Epithelial cell of proximal tubule (primary cell): ENCODE measurements at places on chromosomes 2 and 18. TPM values are rescaled to one million over a fixed set of nuclear protein-coding genes. Genes with fewer than 3 reads are reported as not detected.

Gene SCN7A
- 0.36 and 1.3 TPM in 2 replicates for total RNA-seq

- DNase-seq, result peak; percentile 82
Measured at GRCh38 chr18:23586249-23587196, at the start of gene NPC1. Gene NPC1, minus strand, starts transcription at chr18:23586506. Its CDS starts 163 bp downstream, at chr18:23586343.

- DNase-seq, result no peak
Measured at GRCh38 chr18:55510809-55511208, 77.2 kb downstream of the TCF4 start.

- no peak for DNase-seq
Measured at GRCh38 chr18:51287818-51288508, 90.5 kb upstream of the MEX3C start.

- no peak for DNase-seq
Measured at GRCh38 chr2:19702267-19702666, 199.5 kb downstream of the TTC32 start.

Gene MOCOS
- total RNA-seq, result 5.7 and 14.8 TPM in 2 replicates

- DNase-seq, result no peak
Measured at GRCh38 chr2:143085125-143085784, 44.0 kb upstream of the ARHGAP15 start.

GRCh38 chr18:70636991-70637390 lies 348.1 kb downstream of the SOCS6 start:
- no peak for DNase-seq

Gene EFHD1
- 10.3 and 16.6 TPM in 2 replicates for total RNA-seq

Gene SRBD1
- total RNA-seq, result 8.1 and 9.3 TPM in 2 replicates

DNA sequence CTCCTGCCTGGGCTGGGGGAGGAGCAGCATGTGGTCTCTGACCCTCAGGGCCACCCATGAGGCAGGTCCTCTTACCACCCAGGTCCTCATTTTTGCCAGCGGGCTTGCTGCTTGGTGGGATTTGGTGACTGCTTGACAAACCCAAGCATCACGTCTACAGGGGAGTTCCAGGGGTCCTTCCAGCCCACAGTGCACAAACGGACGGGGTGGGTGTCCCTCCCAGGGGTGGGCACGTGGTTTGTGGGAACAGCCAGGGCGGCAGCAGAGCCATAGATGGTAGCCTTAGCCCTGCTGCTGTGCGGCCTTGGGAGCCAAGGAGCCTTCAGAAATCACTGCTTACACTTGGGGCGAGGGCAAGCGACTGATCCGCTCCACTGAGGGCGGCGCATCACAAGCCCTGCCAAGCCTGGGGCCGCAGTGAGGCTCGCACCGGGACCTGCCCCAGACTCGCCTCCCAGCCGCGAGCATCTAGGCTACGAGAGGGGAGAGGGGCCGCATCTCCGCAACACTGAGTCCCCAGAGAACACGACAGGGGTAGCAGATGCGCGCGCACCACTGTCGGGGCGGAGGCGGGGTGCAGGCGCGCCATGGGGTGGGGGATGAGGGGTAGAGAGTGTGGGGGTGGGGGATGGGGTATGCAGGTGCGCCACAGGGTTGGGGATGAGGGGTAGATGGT lies 36.9 kb downstream of the SNED1 start:
- DNase-seq, result no peak

Gene GREB1L
- total RNA-seq, result 5.1 and 6.2 TPM in 2 replicates

Gene MYOM1
- 0.12 and 0.14 TPM in 2 replicates for total RNA-seq

- DNase-seq, result no peak
Measured at GRCh38 chr18:45635893-45636509, 20.7 kb downstream of the SLC14A2 start.

Gene BMP10
- total RNA-seq, result not detected in 2 replicates

Gene MYO3B
- 0.35 and 1.4 TPM in 2 replicates for total RNA-seq

DNA sequence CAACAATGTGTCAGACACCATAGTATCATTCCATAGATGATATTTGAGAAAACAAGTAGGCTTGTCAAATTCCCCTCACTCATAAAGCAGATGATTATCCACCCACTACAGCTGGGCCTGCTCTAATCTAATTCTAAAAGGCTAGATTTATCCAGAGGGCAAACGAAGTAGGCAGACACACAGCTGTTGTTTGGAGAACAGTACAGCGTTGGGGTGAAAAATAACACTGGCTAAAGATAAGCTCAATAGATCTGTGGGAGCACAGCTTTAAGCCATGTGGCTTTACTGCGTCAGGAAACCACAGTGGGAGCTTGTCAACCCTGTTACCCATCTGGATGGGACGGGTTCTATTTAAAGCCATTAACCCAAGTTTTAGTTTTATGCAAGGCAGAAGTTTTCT lies 48.9 kb upstream of the COBLL1 start:
- no peak for DNase-seq

Gene GALR1
- not detected in 2 replicates for total RNA-seq

DNA sequence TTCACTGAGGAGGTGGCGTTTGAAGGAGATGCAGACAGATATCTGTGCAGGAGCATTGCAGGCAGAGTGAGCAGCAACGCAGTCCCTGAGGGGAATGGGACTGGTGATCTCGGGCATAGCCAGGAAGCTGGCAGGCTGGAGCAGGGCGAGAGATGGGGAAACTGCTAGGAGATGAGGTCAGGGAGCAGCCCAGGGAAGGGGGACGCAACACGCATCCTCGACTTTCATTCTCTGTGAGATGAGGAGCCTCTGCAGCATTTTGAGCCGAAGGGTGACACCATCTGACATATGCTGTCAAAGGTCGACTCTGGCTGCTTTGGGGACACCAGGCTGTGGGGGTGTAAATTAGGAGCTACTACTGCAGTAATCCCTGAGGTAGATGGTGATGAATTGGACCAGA lies 4.3 kb upstream of the CHRNA1 start:
- no peak for DNase-seq

GRCh38 chr2:31107591-31108300 lies 30.5 kb downstream of the GALNT14 start:
- no peak for DNase-seq

- DNase-seq, result no peak
Measured at GRCh38 chr2:66555501-66556324, 120.8 kb downstream of the MEIS1 start.

GRCh38 chr2:161088658-161089350 lies 71.4 kb upstream of the TANK start:
- DNase-seq, result no peak

GRCh38 chr2:6442252-6442985 lies 423.3 kb downstream of the CMPK2 start:
- no peak for DNase-seq

Gene GLI2
- 3.8 and 4.0 TPM in 2 replicates for total RNA-seq

DNA sequence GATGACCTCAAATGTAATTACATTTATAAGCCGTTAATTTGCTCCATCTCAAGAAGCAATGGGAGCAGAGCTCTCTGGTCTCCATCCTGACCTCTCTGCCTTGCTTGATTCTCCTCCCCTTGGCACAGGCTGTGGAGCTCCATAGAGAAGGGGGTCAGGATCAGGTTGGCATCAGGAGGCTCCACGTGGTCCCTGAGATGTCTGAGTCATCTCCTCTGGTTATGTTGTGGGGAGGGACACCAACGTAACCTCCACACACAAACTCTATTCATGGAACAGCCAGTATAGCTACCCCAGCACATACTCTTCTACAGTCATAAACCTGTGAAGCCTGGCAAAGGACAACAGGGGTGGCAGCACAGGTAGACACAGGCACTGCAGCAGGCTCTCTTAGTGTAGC lies 29.0 kb downstream of the TRABD2A start:
- DNase-seq, result no peak

GRCh38 chr2:177671662-177672061 lies 279.1 kb downstream of the AGPS start:
- DNase-seq, result no peak

GRCh38 chr18:9428301-9428706 lies 47.0 kb upstream of the RALBP1 start:
- DNase-seq, result no peak

GRCh38 chr2:39007875-39008504 lies 112.9 kb downstream of the SOS1 start:
- DNase-seq, result no peak

DNA sequence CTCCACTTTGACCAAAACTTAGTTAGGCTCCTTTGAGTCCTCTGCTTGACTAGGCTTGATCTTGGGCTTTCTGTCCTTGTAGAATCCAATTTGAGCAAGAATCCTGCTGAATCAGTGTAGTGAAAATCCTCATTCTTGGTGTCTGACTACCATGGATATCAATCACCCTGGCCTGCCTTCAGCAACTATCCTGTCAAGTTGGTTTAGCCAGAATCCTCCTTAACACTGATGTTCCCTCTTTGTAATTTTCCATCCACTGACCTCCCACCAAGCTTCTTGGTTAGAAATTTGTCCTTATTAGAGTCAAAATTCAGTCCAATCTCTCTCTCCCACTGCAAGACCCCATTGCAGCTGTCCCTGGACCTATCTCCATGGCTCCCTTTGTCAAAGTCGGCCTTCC lies 494 bp upstream of the RBM45 start:
- no peak for DNase-seq

Gene SAG
- not detected in 2 replicates for total RNA-seq

- no peak for DNase-seq
Measured at GRCh38 chr2:162824304-162824703, 14.3 kb downstream of the KCNH7 start.

Gene EVX2
- not detected in 2 replicates for total RNA-seq

Gene PPP1R1C
- total RNA-seq, result 0.35 TPM in 1 of 2 replicates, not detected in the other

- peak; percentile 32 for DNase-seq
Measured at GRCh38 chr2:149894226-149894625, 306.7 kb upstream of the MMADHC start.

- DNase-seq, result no peak
Measured at GRCh38 chr2:63484481-63484880, 103.8 kb downstream of the WDPCP start.

Gene MGAT4A
- 1.5 and 4.4 TPM in 2 replicates for total RNA-seq

Gene ERFE
- 9.8 and 86.8 TPM in 2 replicates for total RNA-seq

Gene TWIST2
- 0.46 and 1.8 TPM in 2 replicates for total RNA-seq

GRCh38 chr2:68190991-68191731 lies 33.5 kb downstream of the PNO1 start:
- no peak for DNase-seq

DNA sequence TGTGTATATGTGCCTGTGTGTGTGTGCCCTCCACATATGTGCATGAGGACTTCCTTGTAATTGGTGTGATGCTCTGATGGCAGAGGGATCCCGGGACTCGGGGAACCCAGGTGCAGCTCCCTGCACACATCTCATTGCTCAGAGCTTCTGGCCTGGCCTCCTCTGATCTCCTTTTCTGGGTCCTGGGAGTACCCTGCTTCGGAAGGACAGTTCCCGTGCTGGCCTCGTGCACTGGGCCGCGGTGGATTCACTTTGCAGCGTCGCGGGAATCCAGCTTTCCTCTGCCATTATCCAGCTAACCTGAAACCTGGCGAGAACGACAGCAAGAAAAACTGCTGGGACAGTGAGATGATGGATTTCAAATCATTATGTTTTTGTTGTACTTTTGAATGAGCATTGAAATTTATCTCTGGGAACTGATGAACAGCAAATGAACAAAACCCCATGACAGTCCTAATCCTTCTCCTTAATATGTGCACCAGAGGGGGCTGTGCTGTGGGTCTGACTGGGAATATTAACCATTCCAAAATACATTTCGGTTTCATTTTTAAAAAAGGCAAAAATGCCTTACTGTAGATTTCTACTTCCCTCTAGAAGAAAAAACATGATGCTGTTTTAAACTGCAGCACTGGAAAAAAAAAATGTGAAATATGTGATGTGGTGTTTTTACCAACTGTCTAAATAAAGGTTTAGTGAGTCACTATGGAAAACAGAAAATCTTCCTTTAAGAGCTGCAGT lies 78.2 kb downstream of the PTGR3 start:
- DNase-seq, result no peak

- no peak for DNase-seq
Measured at GRCh38 chr2:232319067-232319802, 59.3 kb upstream of the ALPP start.

DNA sequence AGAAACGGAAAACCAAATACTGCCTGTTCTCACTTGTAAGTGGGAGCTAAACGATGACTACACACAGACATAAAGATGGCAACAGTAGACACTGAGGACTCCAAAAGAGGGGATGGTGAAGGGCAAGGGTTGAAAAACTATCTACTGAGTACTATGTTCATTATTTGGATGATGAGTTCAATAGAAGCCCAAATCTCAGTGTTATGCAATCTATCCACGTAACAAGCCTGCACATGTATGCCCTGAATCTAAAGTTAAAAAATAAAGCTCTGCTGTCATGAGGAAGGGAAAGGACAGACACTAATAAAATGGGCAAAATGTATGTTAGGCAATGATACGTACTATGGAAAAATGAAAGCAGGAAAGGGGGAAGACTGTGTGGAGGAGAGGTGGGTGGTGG lies 376.0 kb downstream of the TGIF1 start:
- no peak for DNase-seq

Gene TXNL4A
- 84.7 and 97.9 TPM in 2 replicates for total RNA-seq

- DNase-seq, result no peak
Measured at GRCh38 chr2:207768866-207769596, 675 bp downstream of the FZD5 start.

Gene WNT6
- total RNA-seq, result not detected in 2 replicates

Gene FTCDNL1
- total RNA-seq, result 0.06 and 1.2 TPM in 2 replicates

GRCh38 chr2:128414351-128414750 lies 95.7 kb upstream of the HS6ST1 start:
- no peak for DNase-seq

Gene FSHR
- not detected in 2 replicates for total RNA-seq

- no peak for DNase-seq
Measured at GRCh38 chr2:53987336-53987921, 16.6 kb upstream of the PSME4 start.

GRCh38 chr2:138327967-138328366 lies 173.6 kb upstream of the SPOPL start:
- no peak for DNase-seq

DNA sequence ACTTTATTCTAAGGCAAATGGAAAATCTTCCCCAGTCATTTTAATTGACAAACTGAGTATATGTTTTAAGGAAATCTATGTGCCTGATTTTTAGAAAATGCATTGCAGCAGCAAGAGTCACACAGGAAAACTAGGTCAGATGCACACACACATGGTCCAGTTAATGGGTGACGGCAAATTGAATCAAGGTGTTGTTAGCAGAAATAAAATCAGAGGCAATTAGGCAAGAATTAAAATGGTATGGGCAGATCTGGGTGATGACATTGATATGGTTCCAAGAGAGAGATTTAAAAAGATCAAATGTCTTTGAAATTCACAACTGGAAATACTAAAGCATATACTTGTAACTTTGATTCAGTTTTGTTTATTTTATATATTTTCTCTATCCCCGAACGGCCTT lies 174.2 kb upstream of the CDH19 start:
- DNase-seq, result no peak

Gene PSMA8
- not detected in 2 replicates for total RNA-seq
